Astrocyte (in vitro differentiated cells and primary cell): ENCODE measurements at places on chromosomes 11 and 22. TPM values are rescaled to one million over a fixed set of nuclear protein-coding genes. Genes with fewer than 3 reads are reported as not detected.

The IFITM10 gene
- 2.0 and 5.1 TPM in 2 replicates for total RNA-seq

The SLC22A25 gene
- not detected in 2 replicates for total RNA-seq

The PACSIN3 gene
- 34.3 and 35.6 TPM in 2 replicates for total RNA-seq

The YWHAH gene
- 153 and 160 TPM in 2 replicates for total RNA-seq

The OR8G1 gene
- not detected in 2 replicates for total RNA-seq

GRCh38 chr11:19867064-19867463, 154.4 kb downstream of the NAV2 start:
- no peak for DNase-seq
- peaks cover 14% of the 10 kb centered on the region for H3K4me1 ChIP-seq
- no peaks in the 10 kb centered on the region for H3K27me3 ChIP-seq
- H3K27ac ChIP-seq, result no peak overlapping the region
- no peak overlapping the region for H3K4me3 ChIP-seq
- no peaks in the 10 kb centered on the region for H3K36me3 ChIP-seq

DNA sequence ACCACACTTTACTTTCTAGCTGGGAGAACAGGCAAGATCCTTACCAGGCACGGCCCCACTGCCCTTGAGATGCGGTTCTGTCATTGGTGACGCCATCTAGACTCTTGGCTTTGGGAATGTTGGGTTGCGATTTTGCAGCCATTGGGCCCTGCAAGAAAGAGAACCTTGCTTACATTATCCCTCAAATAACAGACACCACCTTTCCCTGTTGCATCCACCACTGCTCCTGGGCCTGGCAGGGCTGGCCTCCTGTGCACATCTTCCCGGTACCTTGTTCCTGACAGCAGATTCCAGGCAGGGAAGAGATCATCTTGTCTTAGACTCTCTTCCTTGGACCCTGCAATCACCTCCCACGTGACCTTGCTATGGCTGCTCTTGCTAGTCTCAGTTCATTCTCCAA, 3.4 kb downstream of the DHCR7 start:
- peaks cover 24% of the 10 kb centered on the region for H3K36me3 ChIP-seq
- no peaks in the 10 kb centered on the region for H3K27me3 ChIP-seq
- no peak overlapping the region for H3K4me3 ChIP-seq
- H3K27ac ChIP-seq, result no peak overlapping the region
- no peak for DNase-seq
- peaks cover 16% of the 10 kb centered on the region for H3K4me1 ChIP-seq

GRCh38 chr22:23237201-23237798, 57.0 kb downstream of the BCR start:
- no peaks in the 10 kb centered on the region for H3K36me3 ChIP-seq
- H3K4me1 ChIP-seq, result peaks cover 42% of the 10 kb centered on the region
- no peaks in the 10 kb centered on the region for H3K27me3 ChIP-seq

- no peak overlapping the region for H3K27ac ChIP-seq
- no peaks in the 10 kb centered on the region for H3K4me1 ChIP-seq
- no peak overlapping the region for H3K4me3 ChIP-seq
- no peaks in the 10 kb centered on the region for H3K36me3 ChIP-seq
- H3K27me3 ChIP-seq, result no peaks in the 10 kb centered on the region
Observed at GRCh38 chr22:17764036-17764435, 10.2 kb downstream of the BID start.

GRCh38 chr11:1746956-1747752, 3.2 kb downstream of the IFITM10 start:
- no peak overlapping the region for H3K27ac ChIP-seq
- H3K4me3 ChIP-seq, result no peak overlapping the region
- H3K36me3 ChIP-seq, result no peaks in the 10 kb centered on the region
- DNase-seq, result no peak
- peaks cover 28% of the 10 kb centered on the region for H3K4me1 ChIP-seq

GRCh38 chr11:100941033-100941432, 188.6 kb downstream of the PGR start:
- DNase-seq, result no peak
- no peak overlapping the region for H3K4me3 ChIP-seq
- H3K4me1 ChIP-seq, result no peaks in the 10 kb centered on the region
- H3K36me3 ChIP-seq, result no peaks in the 10 kb centered on the region

DNA sequence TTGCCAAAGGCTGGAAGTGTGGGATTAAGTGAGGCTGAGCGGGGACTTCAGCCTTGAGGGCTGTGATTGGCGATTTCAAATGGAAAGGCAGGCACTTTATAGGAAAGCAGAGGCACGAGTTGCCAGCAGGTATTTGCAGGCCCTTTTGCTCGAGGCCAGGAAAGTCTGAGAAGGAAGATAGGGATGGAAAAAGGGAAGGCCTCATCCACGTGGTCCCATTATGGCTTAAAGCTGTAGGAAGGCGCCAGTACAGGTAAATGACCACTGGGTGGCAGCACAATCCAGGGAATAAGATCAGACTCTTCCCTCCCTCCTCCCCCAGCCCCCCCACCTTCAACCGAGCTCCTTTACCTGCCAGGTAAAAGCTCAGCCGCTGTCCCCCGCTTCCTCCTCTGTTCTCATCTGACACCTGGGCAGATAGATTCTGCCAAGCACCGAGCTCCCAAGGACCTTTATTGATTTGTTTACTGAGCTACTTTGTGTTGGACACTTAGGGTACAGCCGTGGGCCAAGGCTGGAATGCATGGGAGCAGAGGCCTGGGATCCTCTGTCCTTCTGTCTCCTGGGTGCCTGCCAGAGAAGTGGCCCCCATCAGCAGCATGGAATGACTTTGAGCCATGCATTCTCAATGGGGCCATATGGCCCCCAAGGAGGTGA, 7.5 kb downstream of the P2RX3 start:
- no peaks in the 10 kb centered on the region for H3K27me3 ChIP-seq
- no peaks in the 10 kb centered on the region for H3K36me3 ChIP-seq
- H3K27ac ChIP-seq, result no peak overlapping the region
- H3K4me1 ChIP-seq, result no peaks in the 10 kb centered on the region
- peak; percentile 18 for DNase-seq

The IZUMO1R gene
- not detected in 2 replicates for total RNA-seq

DNA sequence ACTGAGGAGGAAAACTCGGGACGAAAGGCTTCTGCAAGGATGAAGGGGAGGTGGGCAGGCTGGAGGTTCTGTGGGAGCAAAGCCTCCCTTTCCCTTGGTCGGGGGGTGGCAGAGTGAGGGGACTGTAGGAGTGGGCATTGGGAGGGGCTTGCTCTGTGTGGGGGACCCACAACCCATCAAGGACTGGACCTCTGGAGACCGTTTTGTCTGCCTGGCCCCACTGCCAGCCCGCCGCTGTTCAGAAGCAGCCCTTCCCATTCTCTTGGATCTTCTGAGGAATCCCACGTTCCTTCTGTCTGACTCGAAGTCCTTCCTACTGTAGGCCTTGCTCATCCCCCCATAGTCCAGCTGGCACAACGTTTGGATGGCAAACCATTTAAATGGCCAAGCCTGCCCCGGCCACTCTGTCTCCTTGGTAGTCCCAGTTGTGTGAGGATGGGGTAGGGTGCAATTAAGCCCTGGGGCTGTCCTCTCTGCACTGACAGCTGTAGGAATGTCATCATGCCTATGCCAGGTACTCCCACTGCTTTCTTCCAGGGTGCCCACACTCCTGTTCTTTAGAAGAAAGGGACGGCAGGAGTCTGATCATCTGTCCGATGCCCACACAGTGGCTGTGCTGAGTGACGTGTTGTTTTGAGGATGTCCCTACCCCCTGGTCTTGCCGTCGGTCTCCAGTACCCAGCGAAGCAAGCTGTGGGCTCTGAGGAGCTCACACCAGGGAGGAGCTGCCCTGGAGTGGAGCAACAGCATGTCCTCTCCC, 17.0 kb upstream of the NECTIN1 start:
- peaks cover 13% of the 10 kb centered on the region for H3K4me1 ChIP-seq
- H3K27me3 ChIP-seq, result peaks cover 20% of the 10 kb centered on the region
- H3K36me3 ChIP-seq, result no peaks in the 10 kb centered on the region
- no peak overlapping the region for H3K27ac ChIP-seq
- DNase-seq, result no peak

The MOGAT2 gene
- not detected in 2 replicates for total RNA-seq

DNA sequence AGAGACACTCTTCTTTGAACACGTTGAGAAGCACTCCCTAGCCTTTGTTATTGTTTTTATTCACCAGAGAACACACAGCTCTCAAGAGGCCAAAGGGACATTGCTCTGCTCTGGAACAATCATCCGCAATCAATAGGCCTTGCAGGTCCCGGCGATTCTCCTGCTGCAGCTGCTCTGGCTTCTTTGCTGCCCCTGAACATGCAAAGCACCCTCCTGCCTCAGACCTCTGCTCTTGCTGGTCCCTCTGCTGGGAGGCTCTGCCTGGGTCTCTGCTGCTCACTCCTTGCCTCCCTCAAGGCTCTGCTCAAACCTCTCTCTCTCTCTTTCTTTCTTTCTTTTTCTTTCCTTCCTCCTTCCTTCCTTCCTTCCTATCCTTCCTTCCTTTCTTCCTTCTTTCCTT, 232.7 kb downstream of the DSCAML1 start:
- no peak for DNase-seq
- no peak overlapping the region for H3K27ac ChIP-seq
- no peaks in the 10 kb centered on the region for H3K36me3 ChIP-seq
- no peaks in the 10 kb centered on the region for H3K4me1 ChIP-seq

- no peaks in the 10 kb centered on the region for H3K27me3 ChIP-seq
- H3K4me3 ChIP-seq, result no peak overlapping the region
- DNase-seq, result no peak
- no peaks in the 10 kb centered on the region for H3K36me3 ChIP-seq
- H3K4me1 ChIP-seq, result peaks cover 21% of the 10 kb centered on the region
Observed at GRCh38 chr22:48450188-48450825, 1377.4 kb downstream of the BRD1 start.

The PANX3 gene
- not detected in 2 replicates for total RNA-seq

DNA sequence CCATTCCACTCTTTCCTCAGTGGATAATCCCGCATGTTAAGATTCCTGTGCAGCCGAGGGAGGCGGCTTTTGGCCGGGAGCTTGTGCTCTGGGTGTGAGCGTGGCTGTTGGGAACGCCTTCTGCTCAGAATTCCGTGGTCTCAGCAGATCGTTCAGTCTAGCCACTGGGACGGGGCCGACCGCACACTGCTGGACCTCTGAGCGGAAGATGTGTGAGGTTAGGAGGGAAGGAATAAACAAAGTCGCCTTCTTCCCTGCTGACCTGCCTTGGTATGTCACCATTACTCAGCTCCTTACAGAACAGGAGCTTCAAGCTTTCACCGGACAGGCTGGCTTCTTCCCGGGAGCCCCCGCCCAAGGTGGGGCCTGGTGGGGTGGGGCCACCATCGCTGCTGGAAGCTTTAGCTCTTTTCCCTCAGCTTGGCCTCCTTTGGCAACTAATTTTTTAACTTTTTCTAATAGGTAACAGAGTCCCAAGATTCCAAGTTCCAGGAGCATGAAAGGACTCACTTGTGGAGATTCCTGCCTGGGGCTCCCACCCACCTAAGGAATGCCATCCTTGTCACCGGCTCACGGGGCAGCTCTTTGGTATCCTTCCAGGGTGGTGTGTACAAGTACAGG, 22.5 kb upstream of the SEPTIN5 start:
- H3K4me1 ChIP-seq, result peaks cover 9% of the 10 kb centered on the region
- DNase-seq, result peak; percentile 67
- no peaks in the 10 kb centered on the region for H3K36me3 ChIP-seq
- no peak overlapping the region for H3K27ac ChIP-seq
- peaks cover 5% of the 10 kb centered on the region for H3K27me3 ChIP-seq

GRCh38 chr22:29212743-29213142, 7.0 kb downstream of the EMID1 start:
- H3K36me3 ChIP-seq, result no peaks in the 10 kb centered on the region
- no peaks in the 10 kb centered on the region for H3K4me1 ChIP-seq
- no peak for DNase-seq
- H3K27ac ChIP-seq, result no peak overlapping the region

GRCh38 chr22:40190501-40190900, 12.8 kb downstream of the TNRC6B start:
- H3K36me3 ChIP-seq, result no peaks in the 10 kb centered on the region

DNA sequence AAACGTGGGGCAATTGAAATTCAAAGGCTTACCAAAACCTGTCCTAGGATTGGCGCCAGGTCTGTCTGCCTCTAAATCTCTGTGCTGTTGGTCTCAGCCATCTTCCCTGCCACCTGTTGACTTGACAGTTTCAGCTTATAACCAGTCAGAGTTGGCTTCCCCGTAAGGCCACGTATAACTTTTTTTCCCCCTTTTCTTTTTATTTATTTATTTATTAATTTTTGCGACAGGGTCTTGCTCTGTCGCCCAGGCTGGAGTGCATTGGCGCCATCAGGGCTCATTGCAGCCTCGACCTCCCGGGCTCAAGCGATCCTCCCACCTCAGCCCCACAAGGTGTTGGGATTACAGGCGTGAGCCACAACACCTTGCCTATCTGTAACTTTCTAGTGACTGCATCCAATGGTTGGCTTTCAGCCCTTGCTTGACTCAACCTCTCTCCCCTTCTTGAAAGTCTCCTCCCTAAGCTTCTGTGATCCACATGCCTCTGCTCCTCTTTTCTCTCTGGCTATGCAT, 1.4 kb upstream of the SYVN1 start:
- peaks cover 2% of the 10 kb centered on the region for H3K27me3 ChIP-seq
- H3K27ac ChIP-seq, result peak overlapping the region; percentile 99
- no peak for DNase-seq
- peaks cover 12% of the 10 kb centered on the region for H3K36me3 ChIP-seq
- peak overlapping the region; percentile 88 for H3K4me3 ChIP-seq

GRCh38 chr22:37387793-37388192, 39.5 kb downstream of the ELFN2 start:
- no peak for DNase-seq
- H3K36me3 ChIP-seq, result no peaks in the 10 kb centered on the region
- H3K27ac ChIP-seq, result no peak overlapping the region
- H3K4me3 ChIP-seq, result no peak overlapping the region
- peaks cover 11% of the 10 kb centered on the region for H3K27me3 ChIP-seq

The HOATZ gene
- 0.43 TPM in 2 replicates for total RNA-seq

The KCNQ1 gene
- total RNA-seq, result 0.31 TPM in 1 of 2 replicates, not detected in the other

The TMPRSS5 gene
- 0.34 and 0.38 TPM in 2 replicates for total RNA-seq

DNA sequence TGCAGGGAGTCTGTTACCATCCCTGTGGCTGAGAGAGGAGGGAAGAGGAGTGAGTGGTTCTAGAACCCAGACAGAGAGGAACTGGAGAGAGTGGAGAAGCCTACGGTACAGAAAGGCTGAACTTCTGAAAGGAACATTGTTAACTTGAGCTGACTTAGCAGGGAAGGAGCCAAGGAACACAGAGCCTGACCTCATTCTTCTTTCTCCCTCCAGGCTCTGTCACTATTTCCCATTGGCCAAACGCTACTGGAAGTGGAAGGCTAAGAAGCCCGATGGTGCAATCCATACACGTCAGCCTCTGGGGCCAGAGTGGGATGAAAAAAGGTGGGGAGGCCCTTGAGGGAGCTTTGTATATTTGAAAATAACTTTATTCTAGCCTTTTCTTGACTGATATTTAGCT, 16.5 kb upstream of the WT1 start:
- H3K27ac ChIP-seq, result no peak overlapping the region
- no peak overlapping the region for H3K4me3 ChIP-seq
- H3K4me1 ChIP-seq, result no peaks in the 10 kb centered on the region

The CFL1 gene
- 1,793 and 1,931 TPM in 2 replicates for total RNA-seq
